ENCODE measurements at places on chromosomes 6 and 20.

DNA sequence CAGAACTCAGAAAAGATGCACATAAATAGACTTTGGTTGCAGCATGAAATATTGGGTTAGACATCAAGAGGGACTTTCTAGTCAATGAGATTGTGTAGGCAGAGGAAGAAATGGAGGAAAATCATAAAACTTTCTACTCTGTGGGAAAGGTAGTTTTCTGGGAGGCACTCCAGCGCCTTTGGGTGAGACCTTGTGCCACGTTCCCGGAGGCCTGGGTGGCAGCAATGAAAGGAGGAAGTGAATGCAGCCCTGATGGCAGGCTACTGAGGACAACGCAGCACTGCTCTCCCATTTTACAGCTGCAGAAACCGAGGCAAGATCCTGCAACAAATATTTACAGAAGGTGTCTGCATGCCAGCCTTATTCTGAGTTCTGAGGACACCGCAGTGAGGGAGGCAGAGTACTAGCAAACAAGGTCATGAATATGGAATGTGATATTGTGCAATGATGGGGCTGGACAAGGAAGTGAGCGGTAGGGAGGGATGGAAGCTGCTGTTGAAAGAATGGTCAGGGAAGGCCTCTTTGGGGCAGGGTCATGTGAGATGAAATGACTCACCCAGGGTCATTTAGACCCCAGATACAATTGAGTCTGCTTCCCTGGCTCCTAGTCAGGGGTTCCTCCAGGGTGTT lies 159.1 kb downstream of the TFAP2C start:
- DNase-seq = no peak

GRCh38 chr6:156454867-156455266 lies 322.3 kb upstream of the ARID1B start:
- no peak for DNase-seq

DNA sequence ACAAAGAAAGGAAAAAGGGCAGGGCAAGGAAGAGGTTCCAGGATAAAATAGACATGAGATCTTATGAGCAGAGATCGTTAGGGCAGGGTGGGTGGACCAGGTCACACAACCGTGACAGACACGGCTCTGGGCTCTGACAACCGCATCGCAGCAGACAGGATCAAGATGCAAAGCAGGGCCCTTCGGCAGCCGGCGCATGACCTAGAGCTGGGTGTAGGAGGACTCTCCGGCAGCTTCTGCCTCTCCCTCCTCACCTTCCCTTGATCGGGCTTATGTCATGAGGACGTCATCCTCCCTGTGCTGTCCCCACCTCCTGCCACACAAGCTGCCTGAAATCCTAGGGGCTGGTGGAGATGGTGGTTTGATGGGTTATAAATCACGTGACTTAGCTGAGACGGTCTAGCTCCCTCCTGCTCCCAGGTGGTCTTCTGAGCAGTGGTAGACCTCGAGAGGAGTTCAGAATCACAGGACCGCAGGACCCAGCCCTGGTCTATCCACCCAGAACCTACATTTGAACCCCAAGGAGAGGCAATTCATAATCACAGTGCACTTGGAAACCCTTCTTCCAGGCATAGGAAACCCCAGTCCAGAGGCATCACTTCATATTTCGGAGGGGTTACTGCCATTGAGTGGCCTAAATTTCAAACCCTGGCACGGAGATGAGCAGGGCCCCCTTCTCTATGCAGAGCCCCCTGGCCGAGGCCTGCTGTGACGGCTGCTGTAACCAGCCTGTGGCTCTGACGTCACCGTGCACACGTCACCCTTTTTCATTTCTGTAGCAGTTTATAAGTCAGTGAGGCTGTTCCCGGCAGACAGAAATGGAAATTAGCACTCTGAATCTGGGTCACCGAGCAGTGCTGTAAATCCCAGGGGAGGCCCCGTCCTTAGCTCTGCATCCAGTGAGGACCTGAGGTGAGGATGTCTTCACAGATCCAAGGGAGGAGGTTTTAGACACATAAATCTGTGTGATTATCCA lies 8.7 kb upstream of the CCR6 start:
- peak; percentile 56 for DNase-seq

GRCh38 chr20:63490416-63490815 lies 8.5 kb downstream of the EEF1A2 start:
- DNase-seq = no peak

- DNase-seq = no peak
Observed at GRCh38 chr6:22886650-22887581, 317.6 kb downstream of the HDGFL1 start.

DNA sequence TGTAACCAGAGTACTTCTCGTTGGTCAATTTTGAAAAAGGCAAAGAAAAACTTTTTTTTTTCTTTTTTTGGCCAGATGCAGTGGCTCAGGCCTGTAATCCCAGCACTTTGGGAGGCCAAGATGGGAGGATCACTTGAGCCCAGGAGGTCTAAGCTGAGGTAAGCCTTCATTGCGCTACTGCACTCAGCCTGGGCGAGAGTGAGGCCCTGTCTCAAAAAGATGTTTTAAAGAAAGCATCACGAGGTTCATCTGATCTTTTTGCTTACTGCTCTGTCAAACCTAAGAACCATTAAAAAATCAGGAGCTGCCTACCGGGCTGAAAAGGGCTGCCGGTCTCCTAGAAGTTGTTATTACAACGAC lies 607 bp downstream of the LYRM2 start:
- no peak for DNase-seq

DNA sequence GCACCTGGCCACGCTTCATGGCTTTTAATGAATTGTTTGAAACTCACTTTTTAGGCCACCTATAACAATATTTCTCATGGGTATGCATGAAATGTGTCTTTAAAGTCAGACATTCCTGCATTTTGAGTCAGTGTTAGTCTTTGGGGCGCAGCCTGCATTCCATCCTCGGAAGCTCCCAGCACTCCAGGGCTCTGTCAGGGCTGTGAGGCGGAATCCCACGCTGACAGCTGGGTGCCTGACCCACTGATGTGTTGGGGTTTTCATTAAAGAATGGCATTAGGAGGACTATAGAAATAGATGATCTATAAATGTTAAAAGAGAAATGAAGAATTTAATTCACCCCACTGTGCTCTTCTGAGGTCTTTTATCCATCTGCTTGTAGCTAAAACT lies 16.2 kb upstream of the CLDN20 start:
- no peak for DNase-seq

- no peak for DNase-seq
Observed at GRCh38 chr6:11054722-11055121, 10.6 kb upstream of the ELOVL2 start.

DNA sequence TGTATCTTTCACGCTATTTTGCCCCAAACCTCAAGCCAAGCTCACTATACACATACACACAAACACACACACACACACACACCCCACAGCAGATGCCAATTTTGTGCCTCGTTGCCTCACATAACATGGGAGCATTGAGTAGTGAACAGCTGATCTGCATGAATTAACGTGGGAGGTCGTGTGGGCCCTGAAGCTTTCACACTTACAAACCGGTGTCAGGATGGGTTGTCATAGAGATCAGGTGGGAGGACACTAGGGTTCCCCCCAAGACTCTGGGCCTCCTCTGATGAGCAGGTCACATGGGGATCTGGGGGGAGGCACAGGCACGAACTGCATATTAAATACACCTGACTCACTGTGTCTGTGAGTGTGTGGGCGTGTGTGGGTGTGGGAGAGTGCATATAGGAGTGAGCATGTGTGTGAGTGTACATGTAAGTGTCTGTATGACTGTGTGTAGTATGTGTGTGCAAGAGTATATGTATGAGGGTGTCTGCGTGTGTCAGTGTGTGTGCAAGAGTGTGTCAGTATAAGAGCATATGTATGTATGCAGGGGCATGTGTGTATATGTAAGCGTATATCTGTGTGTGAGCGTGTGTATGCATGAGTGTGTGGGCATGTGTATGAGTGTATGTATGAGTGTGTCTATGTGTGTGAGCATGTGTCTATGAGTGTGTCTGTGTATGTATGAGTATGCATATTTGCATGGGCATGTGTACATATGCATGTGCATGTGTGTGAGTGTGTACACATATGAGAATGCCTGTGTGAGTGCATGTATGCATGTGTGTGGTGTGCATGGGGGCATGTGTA lies 370.4 kb downstream of the PREX1 start:
- DNase-seq = peak; percentile 18

DNA sequence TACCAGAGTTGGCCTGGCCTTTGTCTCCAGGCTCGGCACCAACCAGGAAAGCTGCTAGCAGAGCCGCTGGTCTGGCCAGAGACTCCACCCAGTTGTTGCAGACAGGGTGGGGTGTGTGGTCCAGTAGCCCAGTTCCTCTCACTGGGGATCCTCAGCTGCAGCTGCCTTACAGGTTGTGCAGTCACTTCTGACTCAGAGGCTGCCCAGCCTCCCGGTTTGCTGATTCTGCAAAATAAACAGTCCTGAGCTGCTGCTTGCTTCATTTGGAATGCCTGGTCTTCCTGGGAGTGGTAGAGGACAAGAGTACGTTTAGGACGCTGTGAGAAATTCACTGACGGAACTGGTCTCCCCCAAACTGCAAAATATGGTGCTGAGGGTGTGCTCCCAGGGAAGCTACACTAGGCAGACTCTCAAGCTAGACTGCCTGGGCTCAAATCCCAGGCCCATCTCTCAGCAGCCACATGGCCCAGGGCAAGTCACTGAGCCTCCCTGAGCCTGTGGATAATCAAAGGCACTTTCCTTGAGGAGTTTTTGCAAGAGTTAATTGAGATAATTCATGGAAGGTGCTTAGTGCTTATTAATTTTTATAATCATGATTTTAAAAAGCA lies 246.1 kb downstream of the TFAP2C start:
- DNase-seq = no peak

GRCh38 chr6:1705630-1706029 lies 95.9 kb downstream of the FOXC1 start:
- no peak for DNase-seq

GRCh38 chr6:69631552-69632346 lies 165.1 kb downstream of the LMBRD1 start:
- no peak for DNase-seq

GRCh38 chr6:88368071-88368787 lies 202.1 kb upstream of the CNR1 start:
- DNase-seq = no peak

DNA sequence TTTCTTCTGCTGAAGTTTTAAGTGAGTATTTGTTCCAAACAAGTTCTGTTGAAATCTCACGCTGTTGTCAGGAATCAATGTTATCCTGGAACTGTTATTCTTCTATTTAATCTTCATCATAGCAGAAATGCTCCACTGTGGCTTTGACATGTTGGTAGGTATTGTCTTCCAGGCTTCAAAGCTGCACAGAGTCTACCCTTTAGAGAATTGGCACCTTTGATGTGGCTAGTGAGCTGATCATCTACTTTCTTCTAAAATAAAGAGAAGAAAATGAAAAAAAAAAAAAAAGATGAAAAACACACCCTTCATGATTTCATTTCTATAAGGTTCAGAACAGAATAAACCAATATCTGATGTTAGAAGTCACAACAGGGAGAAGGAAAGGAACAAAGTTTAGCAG lies 5.8 kb upstream of the ZSCAN23 start:
- DNase-seq = no peak

DNA sequence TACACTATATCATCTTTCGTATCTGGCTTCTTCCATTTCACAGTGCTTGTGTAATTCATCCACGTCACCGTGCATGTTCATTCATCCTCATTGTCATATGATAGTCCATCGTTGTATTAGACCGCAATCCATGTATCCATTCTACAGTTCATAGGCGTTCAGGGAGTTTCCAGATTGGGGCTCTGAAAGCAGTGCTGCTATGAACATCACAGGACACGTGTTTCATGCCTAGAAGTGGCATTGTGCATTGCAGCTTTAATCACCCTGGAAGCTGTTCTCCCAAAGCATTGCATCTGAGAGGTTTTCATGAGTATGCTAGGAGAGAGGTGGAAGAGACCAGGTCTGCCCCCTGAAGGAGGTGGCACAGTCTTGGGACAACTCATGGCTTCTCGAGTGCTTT lies 35.3 kb downstream of the BMP7 start:
- no peak for DNase-seq

GRCh38 chr6:111250791-111251354 lies 163.6 kb downstream of the SLC16A10 start:
- DNase-seq = no peak

GRCh38 chr6:25896252-25896651 lies 22.2 kb upstream of the SLC17A3 start:
- no peak for DNase-seq

GRCh38 chr20:31797364-31797763 lies 21.8 kb upstream of the MYLK2 start:
- no peak for DNase-seq

DNA sequence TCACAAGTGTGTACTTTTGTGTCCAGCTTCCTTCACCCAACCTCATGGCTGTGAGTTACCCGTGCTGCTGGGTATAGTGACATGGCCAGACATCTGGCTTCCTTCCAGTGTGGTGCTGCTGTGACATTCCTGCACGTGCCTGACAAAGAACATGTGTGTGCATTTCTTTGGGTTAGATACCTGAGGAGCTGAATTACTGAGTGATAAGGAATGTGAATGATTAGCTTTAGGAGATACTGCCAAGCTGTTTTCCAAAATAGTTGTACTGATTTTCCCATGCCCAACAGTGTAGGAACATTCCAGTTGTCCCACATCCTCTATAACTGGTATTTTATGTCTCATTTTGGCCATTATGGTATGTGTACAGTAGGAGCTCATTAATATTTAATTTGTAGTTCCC lies 132.5 kb downstream of the PREX1 start:
- no peak for DNase-seq

DNA sequence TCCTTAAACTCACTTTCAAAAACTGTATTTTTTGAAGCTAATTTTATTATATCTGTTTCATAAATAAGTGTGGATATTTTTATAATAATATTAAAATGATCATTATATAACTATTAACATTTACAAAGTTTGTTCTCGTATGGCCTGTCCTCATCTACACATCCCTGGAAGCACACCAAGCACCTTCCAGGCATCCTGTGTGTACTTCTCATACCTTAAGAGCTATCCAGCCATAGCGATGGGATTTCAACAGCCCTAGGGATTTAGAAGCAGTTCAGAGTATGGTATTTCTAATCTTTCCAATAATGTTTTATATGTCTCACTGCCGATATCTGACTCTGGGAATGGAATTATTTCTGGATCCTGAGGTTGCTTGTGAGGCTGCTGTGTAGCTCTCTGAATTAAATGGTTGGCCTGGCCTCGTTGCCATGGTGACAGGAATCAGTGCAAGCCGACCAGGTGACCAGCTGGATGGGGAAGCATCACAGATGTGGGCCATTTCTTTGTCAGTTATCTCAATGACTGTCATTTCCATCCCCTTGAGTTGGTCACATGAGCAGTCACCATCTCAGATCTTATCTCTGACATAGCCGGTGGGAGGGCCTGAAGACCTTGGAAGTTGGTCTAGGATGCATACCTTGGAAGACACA lies 265.2 kb upstream of the RIN2 start:
- DNase-seq = no peak

DNA sequence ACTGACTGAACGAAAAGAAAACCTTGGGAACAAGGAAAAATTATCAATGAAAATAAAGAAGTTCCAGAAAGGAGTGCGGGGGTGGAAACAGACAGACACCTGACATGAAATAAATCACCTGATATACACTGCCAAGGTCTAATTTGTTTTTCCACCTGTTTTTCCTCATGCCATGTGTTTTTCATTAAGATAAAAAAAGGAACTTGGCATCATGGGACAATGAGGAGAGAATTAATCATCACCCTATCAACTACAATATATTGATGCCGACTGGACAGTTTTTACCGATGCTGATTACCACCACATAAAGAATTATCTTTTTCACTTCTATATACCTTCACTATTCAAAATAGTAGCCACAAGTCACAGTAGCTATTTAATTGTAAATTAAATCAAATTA lies 233.2 kb downstream of the ARHGAP18 start:
- no peak for DNase-seq
